A549 treated with AZD2906 at 1 μM for 4 hours (cell line): ENCODE measurements at places on chromosomes 7 and 10. TPM values are rescaled to one million over a fixed set of nuclear protein-coding genes. Genes with fewer than 3 reads are reported as not detected.

ENKUR gene
- total RNA-seq, result 0.19 to 0.65 TPM (median 0.33 TPM) in 5 replicates

ZNF680 gene
- 1.5 to 2.8 TPM (median 2.1 TPM) in 5 replicates for total RNA-seq

PNLIPRP1 gene
- not detected in 5 replicates for total RNA-seq

PAPOLB gene
- not detected in 5 replicates for total RNA-seq

TLX1 gene
- not detected in 5 replicates for total RNA-seq

CALML5 gene
- total RNA-seq, result not detected in 5 replicates

UCN3 gene
- total RNA-seq, result not detected in 5 replicates

RNF32 gene
- 0.58 to 1.5 TPM (median 1.3 TPM) in 5 replicates for total RNA-seq

UBTD1 gene
- 16.7 to 22.3 TPM (median 21.1 TPM) in 5 replicates for total RNA-seq

PNLIPRP3 gene
- 0.03 to 0.07 TPM (median 0.04 TPM) in 5 replicates for total RNA-seq

PTF1A gene
- total RNA-seq, result not detected in 5 replicates

MCU gene
- total RNA-seq, result 24.1 to 32.6 TPM (median 26.4 TPM) in 5 replicates

GIMAP1 gene
- total RNA-seq, result not detected in 5 replicates

AKR1C4 gene
- total RNA-seq, result 0.13 to 0.49 TPM (median 0.36 TPM) in 5 replicates

RSU1 gene
- total RNA-seq, result 75.1 to 90.8 TPM (median 84.4 TPM) in 5 replicates

ATOH7 gene
- 0.08 to 0.36 TPM (median 0.21 TPM) in 5 replicates for total RNA-seq

TRIM24 gene
- 6.7 to 7.9 TPM (median 7.5 TPM) in 5 replicates for total RNA-seq

GET4 gene
- total RNA-seq, result 40.6 to 71.2 TPM (median 59.6 TPM) in 5 replicates
